ENCODE measurements at places on chromosomes 6 and 20.

DNA sequence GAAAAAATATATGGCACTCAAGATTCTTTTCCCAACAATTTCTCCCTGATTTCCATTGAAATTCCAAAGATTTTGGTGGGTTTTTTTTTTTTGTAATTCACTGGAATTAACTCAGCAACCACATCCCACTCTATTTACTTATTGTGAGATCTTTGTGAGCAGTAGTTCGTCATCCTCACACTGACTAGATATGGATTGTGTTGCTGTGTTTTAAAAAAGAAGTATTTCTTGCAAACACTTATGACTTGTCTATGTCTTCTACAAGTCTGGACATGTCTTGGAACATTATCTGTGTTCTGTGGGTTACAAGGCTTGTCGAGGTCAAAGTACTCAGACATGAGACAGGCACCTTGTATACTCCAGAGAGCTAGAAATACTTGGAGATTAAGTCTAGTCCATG, 7.3 kb upstream of the TENT5A start:
- DNase-seq, result no peak

DNA sequence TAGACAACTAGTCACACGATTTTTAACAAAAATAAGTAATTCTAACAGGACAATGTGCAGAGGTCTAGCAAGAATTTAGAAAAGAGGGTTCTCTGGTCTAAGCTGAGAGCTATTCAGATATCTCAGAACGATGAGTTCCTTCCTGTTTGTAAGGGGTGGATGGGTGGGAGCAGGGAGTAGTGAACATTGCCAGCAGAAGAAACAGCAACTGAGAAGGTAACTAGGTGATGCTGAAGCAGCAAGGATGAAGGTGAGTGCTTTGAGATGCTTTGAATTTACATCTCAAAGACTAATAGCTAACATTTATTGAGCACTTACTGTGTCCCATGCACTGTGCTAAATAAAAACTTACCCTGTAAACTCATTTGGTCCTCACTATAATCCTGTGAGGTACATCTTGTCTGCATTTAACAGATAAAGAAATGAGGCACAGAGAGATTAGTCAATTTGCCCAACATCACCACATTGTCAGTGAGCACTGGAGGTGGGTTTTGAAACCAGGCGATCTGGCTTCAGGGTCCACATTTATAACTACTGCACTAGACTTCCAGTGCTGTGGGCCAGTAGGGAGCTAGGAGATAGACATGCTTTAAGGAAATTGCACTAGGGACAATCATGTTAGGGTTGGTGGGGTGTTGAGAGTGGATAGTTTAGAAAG, 15.7 kb downstream of the BRD2 start:
- no peak for DNase-seq

- DNase-seq, result no peak
Measured at GRCh38 chr6:14656078-14656521, 538.5 kb downstream of the CD83 start.

- no peak for DNase-seq
Measured at GRCh38 chr20:48094196-48094749, 309.0 kb upstream of the SULF2 start.

- no peak for DNase-seq
Measured at GRCh38 chr20:9081423-9081966, 12.6 kb downstream of the PLCB4 start.

DNA sequence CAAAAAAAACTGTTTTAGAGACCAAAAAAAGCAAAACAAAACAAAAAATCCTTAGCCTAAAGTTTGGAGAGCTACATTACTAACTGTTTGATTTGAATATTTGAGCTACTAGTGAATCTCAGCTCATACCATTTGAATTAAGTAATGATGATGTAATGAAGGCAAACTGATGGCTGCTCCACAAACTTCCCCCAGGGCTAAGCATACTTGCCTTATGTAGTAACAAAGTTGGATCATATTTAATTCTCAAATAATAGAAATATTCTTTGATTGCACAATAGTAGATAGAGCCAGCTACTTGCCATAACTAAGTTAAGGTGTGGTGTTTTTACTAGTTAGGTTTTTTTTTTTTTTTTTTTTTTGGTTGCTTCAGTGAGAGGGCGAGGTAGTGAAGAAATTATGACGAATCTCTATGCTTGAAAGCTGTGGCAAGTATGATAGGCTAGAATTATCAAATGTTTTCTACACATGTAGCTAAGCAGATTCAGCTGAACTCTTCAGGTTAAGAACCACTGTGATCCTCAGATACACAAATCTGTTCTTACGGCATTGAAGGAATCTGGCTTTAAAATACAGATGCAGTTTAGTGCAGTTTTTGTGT, 2.9 kb downstream of the RAB32 start:
- no peak for DNase-seq

DNA sequence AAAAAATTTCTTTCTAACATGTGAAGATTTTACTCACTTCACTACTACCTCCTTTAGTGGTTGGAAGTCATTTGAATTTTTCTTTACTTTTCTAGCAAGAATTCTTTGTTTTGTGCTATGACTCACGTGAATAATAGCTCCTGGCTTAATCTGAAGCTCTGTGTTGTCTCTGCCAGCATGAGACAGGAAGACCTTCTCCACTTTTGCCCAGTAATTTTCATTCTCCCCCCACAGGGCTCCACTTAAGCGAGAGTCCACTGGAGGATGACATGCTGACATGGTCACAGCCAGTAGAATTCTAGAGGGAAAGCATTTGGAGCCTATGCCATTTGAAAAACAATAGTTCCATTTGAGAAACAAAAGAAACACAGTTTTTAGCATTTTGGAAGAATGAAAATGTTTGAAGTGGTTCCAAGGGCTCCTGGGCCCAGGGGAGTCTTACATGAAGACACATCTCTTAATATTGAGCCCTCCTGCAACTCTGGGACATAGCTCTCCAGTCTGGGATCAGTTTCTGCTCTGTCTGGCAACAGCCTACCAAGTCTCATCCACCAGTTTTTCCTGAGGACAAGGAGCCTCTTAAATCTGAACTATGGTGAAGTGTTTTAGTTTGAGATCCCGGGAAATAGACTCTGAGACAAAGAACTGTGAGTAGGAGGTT, 231.4 kb downstream of the PAX1 start:
- no peak for DNase-seq

DNA sequence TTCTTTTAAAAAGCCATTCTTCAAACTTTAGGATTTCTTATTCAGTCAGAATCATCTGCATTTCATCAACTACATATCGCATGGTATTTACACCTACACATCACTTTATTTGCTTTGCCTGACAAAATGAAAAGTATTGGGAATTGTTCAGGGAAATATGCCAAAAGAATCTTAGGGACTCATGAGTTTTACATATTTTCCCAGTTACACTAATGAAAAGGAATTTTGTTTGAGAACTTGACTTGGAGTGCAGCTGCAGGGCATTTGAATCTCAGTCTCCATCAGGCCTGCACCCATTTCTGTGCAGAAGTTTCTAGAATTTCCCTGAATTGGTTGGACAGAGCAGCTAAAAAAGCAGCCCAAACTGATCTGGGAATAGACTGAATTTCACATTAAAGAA, 65.3 kb downstream of the MTHFD1L start:
- no peak for DNase-seq

Data from activated CD8-positive, alpha-beta memory T cell treated with anti-CD3 and anti-CD28 coated beads, Interleukin-2, amount 10 ng/mL, durations not matched to agents 7 days and 5 days (primary cell).